ENCODE measurements at places on chromosomes 7 and 10.

GRCh38 chr10:3363311-3364045 lies 190.9 kb upstream of the PITRM1 start:
- no peak for DNase-seq

DNA sequence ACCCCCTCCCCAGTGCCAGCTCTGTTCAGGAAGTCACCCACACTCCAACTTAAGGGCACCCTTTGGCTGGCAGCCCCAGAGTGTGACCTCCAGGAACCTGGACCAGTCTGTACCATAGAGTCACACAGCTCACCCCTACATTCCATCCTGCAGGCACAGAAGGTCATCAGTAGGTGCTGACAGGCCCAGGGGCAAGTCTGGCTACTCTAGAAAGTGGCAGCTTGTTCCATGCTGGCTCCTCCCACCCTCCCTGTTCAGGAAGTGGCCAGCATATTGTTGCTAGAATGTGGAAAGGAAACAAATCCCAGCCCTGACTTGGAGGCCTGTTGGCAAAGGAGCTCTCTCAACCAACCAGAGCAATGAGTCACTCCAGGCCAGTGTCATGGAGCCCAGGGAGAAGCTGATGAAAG lies 3.2 kb upstream of the NCOA4 start:
- no peak for DNase-seq

- peak; percentile 48 for DNase-seq
Observed at GRCh38 chr7:151351967-151352366, 10.4 kb downstream of the NUB1 start.

DNA sequence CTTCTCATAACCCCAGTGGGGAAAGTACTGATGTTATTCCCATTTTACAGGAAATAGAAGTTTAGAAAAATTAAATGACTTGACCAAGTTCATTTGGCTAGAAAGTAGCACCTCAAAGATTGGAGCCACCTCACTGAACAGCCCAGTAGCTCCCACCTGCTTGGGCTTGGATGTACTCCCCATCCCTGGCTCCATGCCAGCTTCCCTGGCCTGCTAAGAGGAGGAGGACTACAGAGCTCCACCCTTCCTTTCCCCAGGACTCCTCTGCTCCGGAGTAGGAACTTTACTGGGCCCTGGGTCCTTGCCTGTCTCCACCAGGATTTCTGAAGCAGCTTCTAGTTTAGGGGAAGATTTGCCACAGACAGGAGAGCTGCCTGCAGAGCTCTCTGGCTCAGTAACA lies 3.1 kb downstream of the HPS6 start:
- no peak for DNase-seq

GRCh38 chr7:80312139-80312661 lies 177.6 kb downstream of the GNAI1 start:
- DNase-seq, result no peak

DNA sequence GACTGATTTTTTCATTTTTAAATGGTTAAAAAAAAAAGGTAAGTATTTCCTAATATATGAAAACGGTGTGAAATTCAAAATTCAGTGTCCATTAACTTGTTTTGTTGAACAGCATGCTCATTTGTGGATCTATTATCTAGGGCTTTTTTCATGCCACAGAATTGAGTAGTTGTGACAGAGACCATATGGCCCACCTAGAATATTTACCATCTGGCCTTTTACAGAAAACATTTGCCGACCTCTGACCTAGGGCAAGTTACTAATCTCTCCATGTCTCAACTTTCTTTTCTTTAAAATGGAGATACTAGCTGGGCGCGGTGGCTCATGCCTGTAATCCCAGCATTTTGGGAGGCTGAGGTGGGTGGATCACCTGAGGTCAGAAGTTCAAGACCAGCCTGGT lies 41.3 kb downstream of the GRK5 start:
- DNase-seq, result no peak

DNA sequence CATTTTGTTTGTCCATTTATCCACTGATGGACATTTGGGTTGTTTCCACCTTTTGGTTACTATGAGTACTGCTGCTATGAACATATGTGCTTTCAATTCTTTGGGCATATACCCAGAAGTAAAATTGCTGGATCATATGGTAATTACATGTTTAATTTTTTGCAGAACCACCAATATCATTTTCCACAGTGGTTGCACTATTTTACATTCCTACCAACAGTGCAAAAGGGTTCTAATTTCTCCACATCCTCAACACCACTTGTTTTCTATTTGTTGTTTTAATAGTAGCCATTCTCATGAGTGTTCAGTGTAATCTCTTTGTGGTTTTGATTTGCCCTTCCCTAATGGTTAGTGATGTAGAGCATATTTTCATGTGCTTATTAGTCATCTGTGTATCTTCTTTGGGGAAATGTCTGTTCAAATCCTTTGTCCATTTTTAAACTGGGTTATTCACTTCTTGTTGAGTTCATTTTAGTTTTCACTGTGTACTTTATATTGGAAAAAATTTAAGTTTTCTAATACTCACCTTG lies 101.9 kb downstream of the HIBADH start:
- DNase-seq, result no peak

DNA sequence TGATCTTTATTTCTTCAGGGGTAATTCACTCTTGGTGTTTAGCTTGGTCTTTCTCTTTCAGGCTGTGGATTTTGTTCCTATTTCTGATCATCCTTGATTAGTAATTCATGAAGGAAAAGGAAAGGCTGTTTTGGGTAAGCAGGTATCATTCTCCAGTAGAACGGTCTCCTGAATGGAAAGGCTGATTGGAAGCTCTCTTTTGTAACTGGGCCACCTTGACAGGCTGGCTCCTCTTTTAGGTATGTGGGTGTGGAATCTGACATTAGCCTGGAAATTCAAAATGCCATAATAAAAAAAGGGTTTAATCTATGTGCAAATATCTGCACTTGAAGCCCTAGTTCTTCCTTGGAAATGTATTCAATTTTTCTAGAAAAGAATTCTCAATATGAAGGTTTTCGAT lies 18.9 kb downstream of the TAS2R39 start:
- no peak for DNase-seq

GRCh38 chr10:116769791-116770190 lies 27.4 kb upstream of the HSPA12A start:
- DNase-seq, result no peak

DNA sequence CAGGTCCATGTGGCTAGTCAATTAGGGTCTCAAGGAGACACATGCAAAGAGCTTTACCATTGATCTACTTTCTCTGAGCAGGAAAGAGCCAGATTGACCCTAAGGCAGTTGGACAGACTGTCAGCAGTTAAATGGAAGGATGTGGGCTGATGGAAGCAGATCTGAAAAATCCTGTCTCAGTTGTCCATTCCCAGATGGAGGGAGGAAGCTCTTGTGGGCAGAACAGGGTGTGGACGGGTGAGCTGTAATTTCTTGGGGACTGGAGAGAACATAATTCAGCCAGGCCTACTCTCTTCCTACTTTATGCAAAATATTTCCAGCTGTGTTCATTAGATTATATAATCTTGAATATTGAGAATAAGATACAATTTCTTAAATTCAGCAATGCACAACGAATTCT lies 163.6 kb downstream of the GNAT3 start:
- no peak for DNase-seq

GRCh38 chr7:21044384-21044783 lies 257.7 kb upstream of the SP8 start:
- no peak for DNase-seq

DNA sequence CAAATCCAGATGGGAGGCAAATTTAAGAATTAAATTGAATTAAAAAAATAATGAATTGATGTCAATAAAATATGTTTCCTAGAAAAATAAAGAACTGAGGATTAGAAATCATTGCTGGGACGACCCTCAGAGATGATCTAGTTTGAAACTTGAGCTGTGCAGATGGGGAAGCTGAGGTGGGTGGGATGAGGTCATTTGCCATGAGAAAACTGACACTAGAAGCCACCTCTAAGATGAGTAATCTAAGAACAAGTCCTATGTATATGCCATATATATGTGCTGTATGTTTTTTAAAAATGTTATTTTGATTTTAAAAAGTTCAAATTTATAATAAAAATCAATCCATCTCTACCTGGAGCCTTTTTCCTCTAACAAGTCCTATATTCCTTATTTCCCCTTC lies 135.7 kb downstream of the RSU1 start:
- DNase-seq, result no peak

DNA sequence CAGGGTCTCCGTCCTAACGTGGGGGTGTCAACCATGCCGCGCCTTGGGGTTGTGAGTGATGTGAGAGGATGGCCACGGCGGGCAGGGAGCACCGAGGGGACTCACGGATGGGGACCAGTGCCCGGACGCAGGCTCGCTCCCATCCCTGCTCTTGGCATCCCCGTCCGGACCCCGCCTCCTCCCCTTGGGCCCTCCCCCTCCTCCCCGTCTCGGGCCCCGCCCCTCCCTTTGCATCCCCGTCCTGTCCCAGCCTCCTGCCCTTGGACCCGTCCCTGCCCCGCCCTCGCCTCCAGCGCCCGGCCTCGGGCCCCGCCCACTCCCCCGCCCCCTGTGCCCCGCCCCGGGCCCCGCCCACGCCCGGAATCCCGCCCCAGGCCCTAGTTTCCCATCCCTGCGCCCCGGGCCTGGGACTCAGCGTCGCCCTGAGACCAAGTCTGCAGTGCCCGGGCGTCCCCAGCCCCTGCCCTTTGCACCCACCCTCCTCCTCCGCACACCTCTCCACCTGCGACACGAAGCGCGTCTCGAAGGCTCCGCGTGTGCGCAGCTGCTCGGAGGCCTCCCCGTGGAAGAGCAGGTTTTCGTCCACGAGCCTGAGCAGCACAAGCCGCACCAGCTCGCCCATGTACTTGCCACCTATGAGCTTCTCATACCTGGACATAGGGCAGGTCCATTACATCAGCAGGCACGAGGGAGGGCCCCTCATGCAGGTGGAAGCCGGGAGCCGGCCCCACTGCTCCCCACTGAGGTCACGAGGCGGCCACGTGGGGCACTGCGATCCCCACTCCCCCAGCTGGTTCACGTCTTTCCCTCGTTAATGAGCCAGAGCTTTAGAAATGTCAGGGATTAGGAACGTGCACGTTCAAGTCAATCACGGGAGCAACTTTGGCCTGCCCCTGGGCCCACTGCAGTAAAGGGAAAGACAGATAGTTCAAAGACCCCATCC lies 5.1 kb upstream of the MYL7 start:
- DNase-seq, result peak; percentile 84

- no peak for DNase-seq
Observed at GRCh38 chr7:107696330-107696946, 35.8 kb downstream of the SLC26A4 start.

GRCh38 chr7:97270280-97270679 lies 152.8 kb downstream of the SDHAF3 start:
- no peak for DNase-seq
